ENCODE measurements at places on chromosomes 7 and 10.

DNA sequence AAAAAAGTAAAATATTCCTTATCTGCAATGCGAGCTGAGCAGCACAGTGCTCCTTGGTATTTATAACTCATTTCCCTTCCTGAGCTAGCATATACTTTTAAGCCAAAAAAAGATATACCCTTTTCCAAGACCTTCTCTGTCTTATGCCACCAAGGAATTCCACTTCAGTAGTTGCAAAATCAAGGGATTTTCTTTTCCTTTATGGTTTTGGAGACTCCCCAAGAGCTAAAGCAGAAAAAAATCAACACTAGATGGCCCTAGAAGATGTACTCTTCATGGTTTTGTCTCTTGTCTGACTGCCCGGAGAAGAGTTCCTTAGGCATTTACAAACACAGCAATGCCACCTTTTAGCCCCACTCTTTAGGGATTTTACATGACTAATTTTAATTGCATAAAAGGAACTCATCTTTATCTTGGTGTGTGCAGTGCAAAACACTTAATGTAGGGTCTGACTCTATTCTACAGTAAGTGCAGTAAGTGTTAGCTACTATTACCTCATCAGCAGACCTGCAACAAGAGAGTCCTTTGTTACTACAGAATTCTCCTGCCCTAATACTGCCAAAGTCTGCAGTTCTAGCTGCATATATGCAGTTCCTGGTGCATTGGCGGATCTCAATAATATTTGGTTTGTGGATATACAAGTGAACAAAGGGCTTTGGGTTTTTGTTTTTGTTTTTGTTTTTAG is 443.3 kb downstream of the GFRA1 start:
- no peak for DNase-seq

DNA sequence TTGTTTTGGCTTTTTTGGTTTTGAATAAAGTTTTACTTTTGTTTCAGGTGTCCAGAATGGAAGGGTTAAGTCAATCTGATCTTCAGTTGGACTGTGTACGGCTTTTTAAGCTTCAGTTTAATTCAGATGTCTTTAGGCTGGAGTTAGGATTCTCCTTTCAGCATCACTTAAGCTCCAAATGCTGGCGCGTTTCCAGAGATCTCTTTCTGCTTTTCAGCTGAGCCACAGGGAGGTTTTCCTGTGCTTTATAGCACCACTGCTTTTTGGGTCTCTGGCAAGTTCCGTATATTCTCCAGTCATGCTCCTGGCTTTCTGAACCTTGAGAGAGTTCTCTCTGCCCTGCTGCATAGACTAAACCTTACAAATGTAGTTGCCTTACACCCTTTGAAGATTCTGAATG is 60.0 kb downstream of the VTI1A start:
- DNase-seq = no peak

- DNase-seq = no peak
Measured at GRCh38 chr7:116571552-116571951, 46.7 kb downstream of the CAV1 start.

DNA sequence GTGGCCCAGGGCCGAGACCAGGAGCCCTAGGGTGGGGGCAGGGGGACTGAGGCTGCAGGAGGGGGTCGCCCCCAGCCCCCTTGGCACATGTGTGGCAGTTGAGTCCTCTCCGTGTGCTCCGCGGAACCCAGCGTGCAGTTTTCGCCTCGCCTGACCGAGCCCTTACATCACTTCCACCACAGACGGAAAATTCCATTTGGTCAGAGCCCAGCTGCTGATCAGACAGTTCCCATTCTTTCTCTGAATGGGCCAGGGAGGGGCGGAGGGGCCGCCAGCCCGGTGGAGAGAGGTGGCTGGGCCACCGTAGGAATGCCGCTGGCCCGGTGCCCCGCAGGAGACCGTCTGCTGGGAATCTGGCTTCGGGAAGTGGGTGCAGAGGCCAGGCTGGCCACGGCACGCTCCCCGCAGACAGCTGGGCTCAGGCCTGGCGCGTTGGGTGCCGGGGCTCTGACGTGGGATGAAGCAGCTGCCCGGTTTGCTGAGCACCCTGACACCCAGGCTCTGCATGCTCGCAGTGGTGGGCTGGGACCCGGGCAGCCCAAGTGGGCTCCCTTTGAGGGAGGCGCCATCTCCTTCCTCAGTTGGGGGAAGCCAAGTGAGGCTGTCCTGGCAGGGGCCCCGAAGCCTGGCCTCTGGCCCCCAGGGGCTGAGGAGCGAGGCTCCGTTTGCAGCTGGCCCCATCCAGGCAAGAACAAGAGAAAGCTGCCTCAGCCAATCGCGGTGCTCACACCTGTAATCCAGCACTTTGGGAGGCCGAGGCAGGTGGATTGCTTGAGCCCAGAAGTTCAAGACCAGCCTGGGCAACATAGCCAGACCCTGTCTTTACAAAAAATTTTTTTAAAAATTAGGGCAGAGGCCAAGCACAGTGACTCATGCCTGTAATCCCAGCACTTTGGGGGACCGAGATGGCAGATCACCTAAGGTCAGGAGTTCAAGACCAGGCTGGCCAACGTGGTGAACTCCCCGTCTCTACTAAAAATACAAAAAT is 9.9 kb downstream of the TTYH3 start:
- DNase-seq = no peak

- DNase-seq = no peak
Measured at GRCh38 chr7:2231992-2232765, 566 bp downstream of the MAD1L1 start.

- DNase-seq = no peak
Measured at GRCh38 chr7:154867068-154867467, 135.9 kb downstream of the PAXIP1 start.

GRCh38 chr7:27251652-27252590 is 9.3 kb downstream of the EVX1 start:
- DNase-seq = no peak

- no peak for DNase-seq
Measured at GRCh38 chr10:13294784-13295183, 5.1 kb downstream of the PHYH start.

- no peak for DNase-seq
Measured at GRCh38 chr7:107876916-107877315, 14.1 kb upstream of the DLD start.

- no peak for DNase-seq
Measured at GRCh38 chr10:6579904-6580278, at the start of gene PRKCQ. TSS of gene PRKCQ (minus strand) at chr10:6580276. CDS start at chr10:6515135, 65,141 bp downstream.

GRCh38 chr10:3542185-3542611 is 242.8 kb downstream of the KLF6 start:
- no peak for DNase-seq

DNA sequence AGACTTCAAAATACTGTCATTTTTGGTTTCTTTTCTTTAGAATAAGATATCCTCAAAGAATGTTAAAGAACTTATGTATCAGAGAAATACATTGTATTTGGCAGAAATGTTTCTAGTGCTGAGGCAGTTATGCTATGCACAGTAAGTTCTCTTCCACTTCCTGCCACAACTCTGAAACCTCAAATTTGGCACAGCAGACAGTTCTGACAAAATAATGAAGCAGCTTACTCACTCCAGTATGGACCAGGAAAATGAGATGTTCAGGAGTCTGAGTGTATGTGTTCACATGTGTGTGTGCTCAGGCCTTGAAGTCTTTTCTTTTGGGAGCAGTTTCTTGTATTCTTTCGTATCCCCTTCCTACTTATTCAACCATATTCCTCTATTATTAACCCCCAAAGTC is 197.0 kb upstream of the AGK start:
- DNase-seq = no peak

DNA sequence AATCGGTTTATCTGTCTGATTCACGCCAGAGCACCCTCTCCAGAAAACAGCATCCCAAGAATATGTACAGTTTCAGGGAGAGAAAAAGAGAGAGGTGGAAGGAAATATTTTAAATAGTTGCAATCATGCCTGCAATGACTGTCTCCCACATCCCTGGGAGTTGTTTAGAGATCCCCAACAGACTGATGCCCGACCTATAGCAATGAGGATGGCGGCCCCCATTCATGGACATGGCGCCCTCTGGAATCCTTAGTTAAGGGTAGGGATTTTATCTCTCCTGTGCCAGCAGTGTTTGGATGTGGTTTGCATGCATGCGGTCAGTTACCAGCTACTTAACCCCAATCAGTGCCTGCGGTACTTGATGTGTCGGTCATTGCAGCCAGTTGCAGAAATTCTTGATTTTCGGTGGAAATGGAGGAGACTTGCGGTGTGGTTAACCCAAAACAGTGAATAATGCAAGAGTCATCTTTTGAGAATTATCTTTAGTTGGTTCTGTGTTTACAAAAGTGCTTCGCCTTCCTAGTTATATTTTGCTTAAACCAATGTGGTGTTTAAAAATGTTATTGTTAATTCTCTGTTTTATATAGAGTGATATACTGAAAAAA is 186.0 kb upstream of the TCF7L2 start:
- DNase-seq = no peak

DNA sequence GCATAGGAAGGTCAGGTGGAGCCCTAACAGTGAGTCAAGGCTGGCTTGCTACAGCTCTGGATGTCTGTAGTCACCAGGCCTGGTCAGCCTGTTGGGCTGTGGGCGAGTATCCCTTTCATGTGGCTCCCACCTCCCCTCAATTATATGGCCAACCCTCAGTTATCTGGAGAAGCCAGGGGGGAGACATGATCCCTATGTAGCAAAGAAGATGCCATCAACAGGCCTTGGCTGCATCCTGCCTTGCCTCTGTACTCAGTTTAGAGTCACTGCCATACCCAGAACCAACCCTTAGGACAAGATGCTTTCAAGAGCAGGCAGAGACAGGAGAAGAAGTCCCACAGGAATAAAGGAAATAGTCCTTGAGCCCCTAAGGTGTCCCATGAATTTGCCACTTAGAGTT is 763.9 kb downstream of the GRID1 start:
- no peak for DNase-seq

GRCh38 chr10:11451640-11452260 is 159.7 kb downstream of the USP6NL start:
- DNase-seq = no peak

DNA sequence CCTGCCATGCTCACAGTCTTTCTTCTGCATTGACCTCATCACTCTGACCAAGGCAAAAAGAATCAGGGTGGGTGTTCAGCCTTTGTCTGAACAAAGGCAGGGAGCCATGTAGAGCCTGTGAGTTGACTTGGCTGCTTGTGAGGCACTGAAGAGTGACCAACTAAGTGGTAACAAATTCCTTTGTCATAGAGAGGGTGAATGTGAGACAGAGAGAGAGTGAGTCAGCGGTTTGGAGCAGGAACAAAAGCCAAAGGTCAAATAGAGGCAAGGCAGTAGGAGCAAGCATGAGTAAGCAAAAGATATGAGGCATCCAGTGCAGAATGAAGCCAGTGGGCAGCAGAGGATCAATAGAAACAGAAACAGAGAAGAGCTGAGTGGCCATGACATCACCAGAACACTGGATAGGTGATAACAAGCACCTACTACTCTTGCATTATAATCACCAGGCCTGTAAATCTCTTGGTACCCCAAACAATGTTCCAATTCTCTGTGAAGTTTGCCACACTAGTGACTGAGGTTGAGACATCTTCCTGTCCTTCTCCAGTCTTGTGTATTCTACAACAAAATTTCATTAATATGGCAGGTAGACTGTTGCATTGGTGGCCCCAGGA is 116.2 kb upstream of the LAMB4 start:
- no peak for DNase-seq

- no peak for DNase-seq
Measured at GRCh38 chr10:126841341-126841895, 63.8 kb upstream of the DOCK1 start.

- DNase-seq = no peak
Measured at GRCh38 chr10:96656198-96656577, 64.1 kb downstream of the PIK3AP1 start.

DNA sequence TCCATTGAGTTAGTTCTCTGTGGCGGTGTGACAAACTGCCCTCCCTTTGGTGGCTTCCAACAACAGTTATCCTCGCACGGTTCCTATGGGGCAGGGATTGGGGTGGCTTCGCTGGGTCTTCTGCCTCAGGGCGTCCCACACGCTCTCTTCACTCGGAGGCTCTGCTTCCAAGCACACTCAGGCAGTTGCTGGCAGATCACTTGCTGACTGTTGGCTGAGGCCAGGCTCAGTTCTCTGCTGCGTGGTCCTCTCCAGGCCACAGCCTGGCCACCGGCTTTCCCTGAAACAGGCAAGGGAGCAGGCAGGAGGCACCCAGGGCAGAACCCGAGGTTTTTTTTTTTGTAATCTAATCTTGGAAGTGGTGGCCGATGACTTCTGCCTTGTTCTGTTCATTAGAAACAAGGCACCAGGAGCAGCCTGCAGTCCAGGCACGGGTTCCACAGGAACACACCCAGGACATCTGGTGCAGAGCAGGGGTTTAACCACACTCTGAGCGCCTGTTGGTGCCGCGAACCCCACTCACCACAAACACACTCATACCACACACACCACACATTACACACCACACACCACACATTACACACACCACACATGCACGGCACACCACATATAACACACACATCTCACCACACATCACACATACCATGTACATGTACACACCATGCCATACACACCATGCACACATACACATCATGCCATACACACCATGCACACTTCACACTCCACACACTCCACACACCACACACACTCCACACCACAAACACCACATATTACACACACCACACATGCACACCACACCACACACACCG is 112.2 kb downstream of the PTPN20 start:
- no peak for DNase-seq

DNA sequence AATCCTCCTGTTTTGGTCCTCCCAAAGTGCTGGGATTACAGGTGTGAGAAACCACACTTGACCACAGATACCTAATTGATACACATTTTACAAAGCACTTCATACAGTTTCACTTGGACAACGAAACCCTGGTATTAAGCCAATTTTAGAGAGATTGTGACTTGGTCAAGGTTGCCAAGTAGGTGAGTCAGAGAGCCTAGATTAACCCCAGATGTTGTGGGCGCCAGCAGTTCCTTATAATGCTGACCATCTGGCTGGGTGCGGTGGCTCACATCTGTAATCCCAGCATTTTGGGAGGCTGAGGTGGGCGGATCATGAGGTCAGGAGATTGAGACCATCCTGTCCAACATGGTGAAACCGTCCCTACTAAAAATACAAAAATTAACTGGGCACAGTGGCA is 4.9 kb upstream of the PHKG1 start:
- DNase-seq = no peak

GRCh38 chr10:78306358-78306757 is 272.7 kb downstream of the RPS24 start:
- no peak for DNase-seq

GRCh38 chr7:16028636-16029035 is 342.2 kb upstream of the MEOX2 start:
- no peak for DNase-seq

GRCh38 chr10:21092683-21093524 is 195.8 kb upstream of the NEBL start:
- no peak for DNase-seq

- DNase-seq = no peak
Measured at GRCh38 chr7:105816954-105817615, 59.3 kb downstream of the ATXN7L1 start.

- DNase-seq = no peak
Measured at GRCh38 chr7:73394422-73394821, 39.2 kb upstream of the FZD9 start.

DNA sequence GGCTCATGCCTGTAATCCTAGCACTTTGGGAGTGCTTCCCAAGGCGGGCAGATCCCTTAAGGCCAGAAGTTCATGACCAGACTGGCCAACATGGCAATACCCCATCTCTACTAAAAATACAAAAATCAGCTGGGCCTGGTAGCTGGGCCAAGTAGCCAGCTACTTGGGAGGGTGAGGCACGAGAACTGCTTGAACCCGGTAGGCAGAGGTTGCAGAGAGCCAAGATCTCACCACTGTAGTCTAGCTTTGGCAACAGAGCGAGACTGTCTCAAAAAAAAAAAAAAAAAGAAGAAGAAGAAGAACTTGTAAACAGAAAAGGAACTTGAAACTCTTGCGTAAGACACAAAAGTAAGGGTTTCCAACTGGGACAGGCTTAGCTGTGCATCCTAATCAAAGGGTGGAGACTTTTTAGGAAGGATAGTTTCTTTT is 5.6 kb upstream of the IFIT2 start:
- no peak for DNase-seq

Measured in CD4-positive, alpha-beta memory T cell (primary cell).